Stimulated activated effector memory CD8-positive, alpha-beta T cell treated with anti-CD3 and anti-CD28 coated beads, Interleukin-12 subunit alpha, Interleukin-12 subunit beta, amount 100 ng/mL, for 72 hours (primary cell): ENCODE measurements at places on chromosomes 16 and 17.

GRCh38 chr16:89922884-89923639 lies at the start of gene TUBB3:
TUBB3 (plus strand) TSS chr16:89923342; CDS start chr16:89923402, 60 bp downstream.
- DNase-seq = peak; percentile 86

DNA sequence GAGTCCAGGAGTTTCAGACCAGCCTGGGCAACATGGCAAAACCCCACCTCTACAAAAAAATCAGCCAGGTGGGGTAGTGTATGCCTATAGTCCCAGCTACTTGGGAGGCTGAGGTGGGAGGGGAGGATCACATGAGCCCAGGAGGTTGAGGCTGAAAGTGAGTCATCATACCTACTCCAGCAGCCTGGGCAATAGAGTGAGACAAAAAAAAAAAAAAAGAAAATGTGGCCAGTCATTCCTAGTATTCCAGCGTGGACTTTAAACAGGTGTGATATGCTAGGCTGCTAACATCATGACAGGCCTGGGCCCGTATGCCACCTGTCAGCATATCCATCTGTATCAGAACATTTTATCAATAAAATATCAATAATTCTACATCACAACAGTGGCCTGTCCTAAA lies 143.3 kb downstream of the AATF start:
- DNase-seq = no peak

GRCh38 chr16:79895053-79895916 lies 294.7 kb upstream of the MAF start:
- DNase-seq = no peak

- no peak for DNase-seq
These were observed 11.4 kb downstream of the SLC7A6 start for GRCh38 chr16:68275611-68276191.

GRCh38 chr16:4846503-4846900 lies 586 bp downstream of the GLYR1 start:
- no peak for DNase-seq
